ENCODE measurements at places on chromosomes 1 and 21. TPM values are rescaled to one million over a fixed set of nuclear protein-coding genes. Genes with fewer than 3 reads are reported as not detected.

HJV gene
- polyA plus RNA-seq, result 0.34 TPM

CA6 gene
- 0.11 TPM for polyA plus RNA-seq

SKI gene
- 57.2 TPM for polyA plus RNA-seq

OR2T35 gene
- polyA plus RNA-seq, result not detected

LCE1F gene
- not detected for polyA plus RNA-seq

NUDT4B gene
- 2.3 TPM for polyA plus RNA-seq

ANGPTL1 gene
- 2.7 TPM for polyA plus RNA-seq

ASCL5 gene
- polyA plus RNA-seq, result 0.20 TPM

ACOT7 gene
- 39.4 TPM for polyA plus RNA-seq

HPCAL4 gene
- polyA plus RNA-seq, result 0.62 TPM

DNA sequence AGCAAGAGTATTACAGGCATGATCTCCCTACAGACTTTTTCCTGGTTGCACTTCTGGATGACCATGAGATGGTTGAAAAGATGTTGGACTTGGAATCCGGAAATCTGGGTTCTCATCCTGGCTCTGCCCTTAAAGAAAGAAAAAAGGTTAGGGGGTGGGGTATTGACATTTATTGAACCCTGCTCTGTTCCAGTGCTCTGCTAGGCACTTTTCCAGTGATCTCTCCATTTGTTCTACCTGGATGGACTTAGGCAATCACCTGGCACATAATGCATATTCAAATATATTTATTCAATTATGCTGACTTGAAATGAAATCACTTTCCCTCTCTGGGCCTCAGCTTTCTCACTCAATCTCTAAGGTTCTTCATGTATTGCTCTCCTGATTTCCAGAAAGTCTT is 101.0 kb upstream of the NFIA start:
- no peak for DNase-seq

DNA sequence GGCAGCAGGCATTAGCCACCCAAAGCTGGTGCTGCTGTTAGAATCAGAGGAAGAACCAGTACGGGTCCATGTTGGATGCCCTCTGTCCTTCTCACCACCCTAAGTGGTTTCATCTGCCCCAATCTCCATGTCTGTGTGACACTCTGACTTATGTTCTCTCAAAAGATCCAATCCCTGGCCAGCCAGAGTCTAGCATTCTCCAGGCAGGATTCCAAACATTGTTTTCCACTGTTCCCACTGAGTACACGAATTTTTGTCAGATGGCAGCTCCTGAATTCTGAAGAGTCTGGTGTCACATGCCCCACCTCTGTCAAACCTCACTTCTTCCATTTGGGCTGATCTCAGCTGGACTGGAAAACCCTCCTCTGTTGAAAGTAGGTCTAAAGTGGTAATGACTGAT is 166.0 kb downstream of the DISC1 start:
- no peak for DNase-seq

DNA sequence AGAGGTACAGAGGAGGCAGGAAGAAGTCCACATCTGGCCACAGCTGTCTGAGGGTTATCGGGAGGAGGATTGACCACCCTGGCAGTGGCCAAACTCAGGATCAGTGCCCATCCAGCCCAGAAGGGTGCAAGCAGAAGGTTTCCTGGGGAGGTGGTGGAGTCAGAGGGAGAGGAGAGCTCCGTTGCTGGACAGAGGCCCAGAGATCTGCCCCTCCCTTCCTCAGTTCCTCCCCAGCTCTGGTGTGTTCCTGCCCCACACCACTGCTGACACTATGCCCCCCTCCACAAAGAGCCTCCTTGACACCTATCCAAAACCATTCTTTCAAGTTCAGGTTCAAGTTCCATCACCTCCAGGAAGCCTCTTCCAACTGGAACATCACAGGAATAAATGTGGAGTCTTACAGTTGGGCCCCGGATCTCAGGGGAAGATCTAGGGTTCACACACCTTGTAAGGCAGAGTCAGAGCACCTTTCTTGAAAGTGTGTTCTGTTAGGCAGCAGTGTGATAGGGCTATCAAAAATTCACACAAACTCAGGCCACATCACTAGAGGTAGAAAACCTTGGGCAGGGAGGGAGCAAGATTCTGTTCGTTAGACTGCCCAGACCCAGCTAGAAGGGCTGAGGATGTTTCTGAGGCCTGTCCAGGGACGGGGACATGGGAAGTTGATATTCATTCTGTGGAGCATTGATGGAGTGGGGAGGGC is 7.4 kb downstream of the LDLRAD1 start:
- DNase-seq, result no peak

DNA sequence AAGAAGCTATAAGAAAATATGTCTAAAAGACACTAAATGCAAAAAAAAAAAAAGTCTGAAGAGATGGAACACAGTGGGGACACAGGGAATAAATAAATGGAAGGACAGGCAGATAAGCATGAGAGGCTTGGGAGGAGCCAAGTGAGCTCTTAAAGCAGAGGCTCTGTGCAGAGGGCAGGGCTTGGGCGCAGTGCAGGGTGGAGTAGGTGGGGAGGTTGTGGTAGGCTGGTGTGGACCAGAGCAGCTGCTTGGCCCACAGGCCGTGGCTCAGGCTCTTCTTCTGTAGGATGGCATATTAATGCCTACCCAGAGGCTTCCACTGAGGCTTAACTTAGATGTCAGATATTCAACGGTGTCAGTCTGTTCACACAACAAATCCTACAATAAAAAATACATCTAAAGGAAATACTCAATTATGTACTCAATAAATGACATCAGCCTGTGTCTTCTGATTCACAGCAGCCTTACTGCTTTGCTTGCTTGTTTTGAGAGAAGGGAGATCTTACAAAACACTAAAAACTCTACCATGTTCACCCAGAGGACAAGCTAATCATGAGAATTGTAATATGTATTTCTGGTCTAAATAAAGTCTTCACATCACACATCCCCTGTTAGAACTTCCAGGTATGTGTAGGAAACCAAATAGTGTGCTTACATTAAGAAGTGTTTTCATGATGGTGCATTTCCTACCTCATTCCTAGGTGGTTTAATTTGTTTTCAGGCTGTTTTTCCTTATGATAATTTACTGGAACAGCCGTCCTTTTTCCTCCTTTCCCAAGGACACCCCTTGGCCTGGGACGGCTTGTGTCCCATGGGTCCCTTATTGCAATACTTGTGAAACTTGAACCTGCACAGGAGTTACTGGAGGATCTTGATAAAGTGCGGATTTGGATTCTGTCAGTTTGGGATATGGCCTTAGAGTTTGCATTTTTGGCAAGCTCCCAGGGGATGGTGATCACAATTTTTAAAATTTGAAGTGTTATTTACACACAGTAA is 24.9 kb downstream of the DIP2A start:
- no peak for DNase-seq

GRCh38 chr1:234608025-234608910 is 1.7 kb downstream of the IRF2BP2 start:
- no peak for DNase-seq

- DNase-seq, result no peak
These were observed 13.0 kb upstream of the GUCA2A start for GRCh38 chr1:42177541-42177981.

DNA sequence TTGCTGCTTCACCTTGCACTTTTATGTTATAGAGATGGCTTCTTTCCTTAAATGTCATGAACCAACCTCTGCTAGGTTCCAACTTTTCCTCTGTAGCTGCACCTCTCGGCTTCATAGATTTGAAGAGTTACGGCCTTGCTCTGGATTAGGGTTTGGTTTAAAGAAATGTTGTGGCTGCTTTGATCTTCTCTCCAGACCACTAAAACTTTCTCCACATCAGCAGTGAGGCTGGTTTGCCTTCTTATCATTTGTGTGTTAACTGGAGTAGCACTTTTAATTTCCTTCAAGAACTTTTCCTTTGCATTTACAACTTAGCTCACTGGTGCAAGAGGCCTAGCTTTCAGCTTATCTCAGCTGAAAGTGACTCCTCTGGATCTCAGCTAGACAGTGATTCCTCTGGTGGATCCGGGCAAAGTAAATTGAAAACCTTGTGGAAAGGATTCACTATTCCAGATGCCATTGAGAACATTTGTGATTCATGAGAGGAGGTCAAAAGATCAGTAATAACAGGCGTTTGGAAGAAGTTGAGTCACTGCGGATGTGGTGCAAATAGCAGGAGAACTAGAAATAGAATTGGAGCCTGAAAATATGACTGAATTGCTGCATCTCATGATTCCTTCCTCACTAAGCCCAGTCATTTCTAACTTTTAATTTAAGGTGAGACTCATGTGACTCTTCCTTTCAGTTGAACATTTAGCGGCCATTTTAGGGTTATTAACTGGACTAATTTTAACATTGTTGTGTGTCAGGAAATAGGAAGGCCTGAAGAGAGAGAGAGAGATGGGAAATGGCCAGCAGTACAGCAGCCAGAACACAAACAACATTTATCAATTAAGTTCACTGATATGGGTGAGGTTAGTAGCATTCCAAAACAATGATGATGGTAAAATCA is 16.2 kb upstream of the RGS1 start:
- DNase-seq, result no peak

DNA sequence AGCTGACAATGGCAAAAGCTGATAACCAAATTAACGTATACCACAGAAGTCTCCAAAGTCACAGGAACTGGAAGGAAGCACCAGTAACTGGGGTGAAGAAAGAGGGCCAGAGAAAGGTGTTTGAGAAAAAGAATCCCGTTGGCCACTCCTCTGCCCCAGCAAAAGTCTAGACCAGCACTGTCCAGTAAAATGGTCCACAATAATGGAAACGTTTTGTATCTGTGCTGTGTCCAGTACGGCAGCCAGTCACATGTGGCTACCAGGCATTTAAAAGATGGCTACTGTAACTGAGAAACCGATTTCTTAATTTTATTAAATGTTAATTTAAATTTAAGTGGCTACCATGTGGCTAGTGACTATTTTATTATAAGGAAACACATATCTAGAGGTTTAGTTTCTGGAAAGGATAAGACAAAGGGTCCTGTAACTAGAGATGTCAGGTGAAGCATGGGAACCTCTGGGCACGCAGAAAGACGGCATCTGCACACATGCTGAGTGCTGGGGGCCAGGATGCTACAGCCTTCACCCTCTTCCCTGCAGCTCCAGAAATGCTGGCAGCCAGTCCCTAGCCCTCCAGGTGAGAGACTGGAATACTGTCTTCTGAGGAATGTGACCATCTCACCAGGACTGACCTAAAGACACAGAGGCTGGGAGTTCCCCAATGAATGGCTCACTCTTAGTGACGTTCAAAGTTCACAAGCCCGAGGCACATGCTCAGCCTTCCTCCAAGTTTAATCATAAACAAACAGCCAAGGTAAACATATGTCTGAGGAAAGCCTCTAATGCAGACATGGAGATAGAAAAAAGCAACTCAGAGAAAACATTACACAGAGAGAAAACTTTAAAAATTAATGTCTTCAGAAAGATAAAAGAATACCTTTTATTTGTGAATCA is 50.7 kb downstream of the JAK1 start:
- DNase-seq, result no peak

GRCh38 chr1:52237430-52237829 is 95.5 kb downstream of the ZFYVE9 start:
- no peak for DNase-seq

GRCh38 chr1:160667896-160668295 is 21.1 kb upstream of the SLAMF1 start:
- DNase-seq, result no peak

DNA sequence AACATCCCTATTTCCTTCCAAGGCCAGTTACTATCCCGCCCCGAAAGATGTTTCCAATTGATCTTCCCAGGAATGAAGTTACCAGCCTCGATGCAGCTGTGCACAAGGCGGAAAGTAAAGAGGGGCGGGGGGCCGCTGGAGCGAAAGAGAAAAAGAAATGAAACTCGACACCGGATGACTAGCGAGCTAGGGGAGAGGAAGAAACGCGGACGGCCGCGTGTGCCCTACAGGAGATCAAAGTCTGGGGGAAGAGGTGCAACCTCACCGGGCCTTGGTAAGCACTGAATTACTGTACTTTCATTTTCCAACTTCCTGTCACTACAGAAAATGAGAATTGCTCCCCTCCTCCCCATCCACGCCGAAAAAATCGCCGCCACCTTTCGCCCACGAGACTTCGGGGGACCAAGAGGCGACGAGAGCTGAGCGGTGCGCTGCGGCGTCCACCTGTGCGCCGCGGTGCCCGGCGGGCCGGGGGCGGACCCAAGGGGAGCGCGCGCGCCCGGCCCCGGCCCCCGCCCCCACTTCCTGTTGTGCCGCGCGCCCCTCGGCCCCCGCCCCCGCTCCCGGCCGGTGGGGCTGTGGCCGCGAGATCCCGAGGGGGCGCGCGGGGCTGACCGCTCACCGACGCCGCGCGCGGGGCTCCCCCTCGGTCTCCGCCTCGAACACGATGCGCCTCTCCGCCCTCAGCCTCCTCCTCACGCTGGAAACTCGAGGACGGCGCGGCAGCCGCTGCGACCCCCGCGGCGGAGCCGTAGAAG is 622 bp downstream of the ELK4 start:
- DNase-seq, result peak; percentile 88

GRCh38 chr1:110380672-110381283 is 10.0 kb downstream of the SLC16A4 start:
- DNase-seq, result no peak

GRCh38 chr1:209815931-209816341 is 10.0 kb upstream of the IRF6 start:
- no peak for DNase-seq

- no peak for DNase-seq
These were observed 87.3 kb downstream of the SIK1 start for GRCh38 chr21:43339668-43340067.

DNA sequence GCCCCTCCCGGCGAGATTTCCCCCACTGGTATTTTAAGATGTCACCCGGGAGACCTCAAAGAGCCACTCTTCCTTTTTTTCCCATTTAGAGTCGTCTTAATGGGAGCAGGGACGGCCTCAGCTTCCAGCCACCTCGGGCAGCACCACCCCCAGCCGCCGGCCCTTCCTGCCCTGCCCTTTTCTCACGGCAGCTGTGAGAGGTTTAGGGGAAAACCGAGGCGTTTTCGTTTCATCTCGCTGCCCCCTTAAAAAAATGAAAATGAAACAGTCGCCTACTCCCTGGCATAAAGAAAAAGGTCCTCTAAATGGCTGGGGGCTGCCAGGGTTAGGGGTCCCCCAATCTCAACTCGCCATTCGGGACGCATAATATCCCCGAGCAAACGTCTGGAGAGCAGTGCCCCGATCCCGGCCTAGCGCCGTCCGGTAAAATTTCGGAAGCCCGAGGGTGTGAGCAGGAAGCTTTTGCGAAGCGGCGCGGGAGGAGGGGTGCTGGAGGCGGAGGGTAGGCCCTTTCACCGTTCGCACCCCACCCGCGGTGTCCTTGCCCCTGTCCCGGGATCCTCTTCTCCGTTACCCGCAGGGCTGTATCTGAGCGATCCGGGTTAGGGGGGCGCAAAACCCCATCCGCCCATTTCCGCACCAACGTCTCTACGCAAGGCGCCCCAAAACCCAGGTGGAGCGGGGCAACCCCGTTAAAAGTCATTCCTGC is 1.2 kb downstream of the RUNX3 start:
- DNase-seq, result no peak

- no peak for DNase-seq
These were observed 161.5 kb upstream of the C1orf174 start for GRCh38 chr1:4061521-4062031.

- no peak for DNase-seq
These were observed 92.6 kb upstream of the PBX1 start for GRCh38 chr1:164466429-164466828.

GRCh38 chr1:206075786-206076755 is 23.1 kb downstream of the RHEX start:
- no peak for DNase-seq

- DNase-seq, result no peak
These were observed 11.5 kb upstream of the LAPTM5 start for GRCh38 chr1:30768830-30769718.

GRCh38 chr1:111214884-111215283 is 12.6 kb upstream of the CHI3L2 start:
- no peak for DNase-seq

GRCh38 chr1:235105051-235106043 is 23.3 kb downstream of the TOMM20 start:
- DNase-seq, result no peak

- DNase-seq, result no peak
These were observed 77.6 kb upstream of the DNAH14 start for GRCh38 chr1:224851848-224852261.
